Pancreas (tissue), 10 donors: ENCODE measurements at places on chromosomes 5 and 9. TPM values are rescaled to one million over a fixed set of nuclear protein-coding genes. Genes with fewer than 3 reads are reported as not detected.

GRCh38 chr5:38420691-38421390 lies 135.6 kb downstream of the LIFR start:
- DNase-seq = peak; percentile 75

The ORM2 gene
- total RNA-seq = not detected

- DNase-seq = peak; percentile 10
Observed at GRCh38 chr5:1190837-1191239, 10.6 kb upstream of the SLC6A19 start.

DNA sequence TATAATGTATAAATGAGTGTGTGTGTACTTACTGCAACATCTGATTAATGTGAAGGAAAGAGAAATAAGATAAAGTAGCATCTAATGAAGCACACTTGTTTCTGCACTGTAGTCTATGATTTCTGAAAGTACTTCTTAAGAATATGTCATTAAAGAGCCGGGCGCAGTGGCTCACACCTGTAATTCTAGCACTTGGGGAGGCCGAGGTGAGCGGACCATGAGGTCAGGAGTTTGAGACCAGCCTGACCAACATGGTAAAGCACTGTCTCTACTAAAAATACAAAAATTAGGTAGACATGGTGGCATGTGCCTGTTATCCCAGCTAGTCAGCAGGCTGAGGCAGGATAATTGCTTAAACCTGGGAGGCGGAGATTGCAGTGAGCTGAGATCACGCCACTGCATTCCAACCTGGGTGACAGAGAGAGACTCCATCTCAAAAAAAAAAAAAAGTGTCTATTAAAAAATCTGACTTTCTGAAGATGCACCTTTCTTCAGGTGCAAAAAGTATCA lies 556.9 kb downstream of the PTPRD start:
- DNase-seq = no peak

DNA sequence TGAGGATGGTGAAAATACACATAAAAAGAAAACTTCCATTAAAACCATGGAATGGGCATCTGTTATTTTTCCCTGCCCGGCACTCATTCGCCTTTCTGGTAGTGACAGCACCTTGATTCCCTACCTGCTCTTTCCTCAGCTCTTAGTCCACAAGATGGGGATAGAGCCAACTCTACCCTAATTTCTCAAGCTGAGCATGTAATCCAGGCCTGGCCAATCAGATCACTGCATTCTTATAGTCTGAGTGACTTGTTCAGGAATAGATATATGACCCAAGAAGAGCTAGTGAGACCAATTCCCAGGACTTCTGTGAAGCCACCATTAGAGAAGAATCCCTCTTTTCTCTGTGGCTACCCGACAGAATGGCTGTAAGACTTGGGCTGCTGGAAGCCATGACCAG lies 58.1 kb downstream of the TSSK1B start:
- no peak for DNase-seq

The XPA gene
- 7.6 TPM for total RNA-seq

DNA sequence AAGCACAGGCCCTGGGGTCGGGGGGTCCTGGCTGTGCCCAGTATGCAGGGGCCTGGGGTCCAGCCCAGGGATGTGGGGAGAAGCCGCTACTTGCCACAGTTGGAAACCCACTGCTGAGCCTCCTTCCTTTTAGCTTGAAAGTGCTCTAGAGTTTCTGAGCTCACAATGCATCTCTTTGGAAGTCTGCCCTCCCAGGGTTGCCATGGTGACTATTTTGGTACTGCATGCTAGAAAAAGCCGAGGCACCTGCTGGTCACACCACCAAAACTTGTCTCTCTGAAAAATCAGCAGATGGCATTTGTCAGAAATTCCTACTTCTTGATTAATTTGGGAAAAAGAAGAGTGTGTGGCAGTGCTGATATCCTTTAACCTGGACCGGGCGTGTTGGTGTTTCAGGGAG lies 151.8 kb downstream of the SEC61B start:
- no peak for DNase-seq

The PRRX2 gene
- total RNA-seq = not detected

- DNase-seq = no peak
Observed at GRCh38 chr9:36207016-36207415, 16.3 kb downstream of the CLTA start.
